Activated CD8-positive, alpha-beta T cell treated with anti-CD3 and anti-CD28 coated beads, Interleukin-2, amount 10 ng/mL, durations not matched to agents 7 days and 5 days (primary cell): ENCODE measurements at places on chromosomes 3 and 15. TPM values are rescaled to one million over a fixed set of nuclear protein-coding genes. Genes with fewer than 3 reads are reported as not detected.

DNA sequence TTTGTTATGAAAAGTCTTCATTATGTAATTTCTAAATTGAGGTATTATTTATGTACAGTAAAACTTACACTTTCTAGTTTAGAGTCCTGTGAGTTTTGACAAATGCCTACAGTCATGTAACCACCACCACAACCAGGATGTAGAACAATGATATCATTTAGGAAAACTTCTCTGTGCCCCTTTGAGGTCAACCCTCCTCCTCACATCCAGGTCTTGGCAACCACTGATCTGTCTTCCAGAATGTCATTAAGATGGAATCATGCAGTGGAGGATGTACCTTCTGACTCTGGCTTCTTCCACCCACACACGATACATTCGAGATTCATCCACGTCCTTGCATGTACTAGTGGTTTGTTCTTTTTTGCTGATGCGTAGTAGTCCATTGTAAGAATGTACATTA, 23.2 kb downstream of the MINAR1 start:
- H3K4me1 ChIP-seq, result no peaks in the 10 kb centered on the region
- no peaks in the 10 kb centered on the region for H3K36me3 ChIP-seq
- H3K27ac ChIP-seq, result no peak overlapping the region
- no peak for DNase-seq

GRCh38 chr3:160473221-160473620, 23.6 kb upstream of the TRIM59 start:
- no peak overlapping the region for H3K4me3 ChIP-seq
- peaks cover 18% of the 10 kb centered on the region for H3K27me3 ChIP-seq
- DNase-seq, result no peak
- no peak overlapping the region for H3K27ac ChIP-seq
- H3K36me3 ChIP-seq, result peaks cover 3% of the 10 kb centered on the region
- H3K4me1 ChIP-seq, result peaks cover 2% of the 10 kb centered on the region

DNA sequence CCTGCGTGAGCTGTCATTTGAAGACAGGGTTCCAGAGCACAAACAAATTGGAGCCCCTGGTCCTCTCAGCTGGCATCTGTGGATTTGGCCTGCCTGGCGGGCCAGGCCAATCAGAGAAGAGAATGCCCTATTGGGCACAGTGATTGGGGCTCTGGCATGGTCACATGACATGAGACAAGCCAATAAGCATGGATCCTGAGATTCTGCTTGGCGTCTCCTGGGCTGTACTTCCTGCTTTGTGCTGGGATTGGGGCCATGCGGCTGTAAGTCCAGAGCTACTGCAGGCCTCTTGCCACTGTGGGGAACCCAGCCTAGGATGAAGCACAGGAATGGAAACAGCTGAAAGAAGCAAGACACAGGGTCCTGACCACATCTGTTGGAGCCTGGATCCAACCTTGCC, 121.4 kb downstream of the FBLN2 start:
- H3K27ac ChIP-seq, result no peak overlapping the region
- H3K4me1 ChIP-seq, result no peaks in the 10 kb centered on the region
- H3K27me3 ChIP-seq, result peaks cover 7% of the 10 kb centered on the region
- no peak overlapping the region for H3K4me3 ChIP-seq
- no peaks in the 10 kb centered on the region for H3K36me3 ChIP-seq
- DNase-seq, result no peak

DNA sequence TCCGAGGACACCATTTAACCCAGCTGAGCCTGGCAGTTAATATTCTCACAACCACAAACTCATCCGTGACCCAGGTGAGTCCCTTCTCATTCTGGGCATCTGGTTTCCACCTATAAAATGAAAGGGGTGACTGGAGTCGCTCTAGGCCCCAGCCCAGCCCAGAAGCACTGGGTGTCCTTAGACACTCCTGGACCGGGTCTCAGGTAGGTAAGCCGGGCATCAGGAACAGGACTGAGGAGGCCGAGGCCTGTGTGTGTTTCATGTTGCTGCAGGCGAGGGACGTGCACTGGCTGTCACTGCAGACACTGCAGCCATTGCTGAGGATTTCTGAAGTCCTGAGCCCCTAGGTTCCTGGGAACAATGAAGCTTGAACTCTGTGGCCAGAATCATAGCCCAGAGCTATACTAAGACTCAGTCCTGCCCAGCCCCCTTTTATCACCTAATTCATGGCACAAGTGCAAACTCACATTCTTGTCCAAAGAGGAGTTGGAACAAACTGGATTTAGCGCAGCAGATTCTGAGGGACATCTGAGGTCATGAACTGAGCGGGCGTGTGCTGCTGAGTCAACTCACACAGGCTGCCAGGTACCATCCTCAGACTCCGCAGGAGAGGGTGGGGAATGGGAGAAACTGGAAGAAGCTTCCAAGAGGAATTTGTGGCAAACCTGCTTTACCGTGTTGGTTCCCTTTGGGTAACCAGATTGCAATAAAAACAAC, 184.9 kb downstream of the FAM43A start:
- no peaks in the 10 kb centered on the region for H3K36me3 ChIP-seq
- no peak for DNase-seq
- peaks cover 15% of the 10 kb centered on the region for H3K27me3 ChIP-seq
- H3K4me1 ChIP-seq, result no peaks in the 10 kb centered on the region

GNB4 gene
- total RNA-seq, result 6.7 TPM

SMCO1 gene
- total RNA-seq, result 0.13 TPM

GRCh38 chr3:127834771-127835170, 12.5 kb upstream of the MGLL start:
- no peak for DNase-seq
- peaks cover 6% of the 10 kb centered on the region for H3K4me1 ChIP-seq
- H3K27ac ChIP-seq, result no peak overlapping the region
- H3K27me3 ChIP-seq, result peaks cover 12% of the 10 kb centered on the region
- H3K36me3 ChIP-seq, result no peaks in the 10 kb centered on the region
- no peak overlapping the region for H3K4me3 ChIP-seq

DNA sequence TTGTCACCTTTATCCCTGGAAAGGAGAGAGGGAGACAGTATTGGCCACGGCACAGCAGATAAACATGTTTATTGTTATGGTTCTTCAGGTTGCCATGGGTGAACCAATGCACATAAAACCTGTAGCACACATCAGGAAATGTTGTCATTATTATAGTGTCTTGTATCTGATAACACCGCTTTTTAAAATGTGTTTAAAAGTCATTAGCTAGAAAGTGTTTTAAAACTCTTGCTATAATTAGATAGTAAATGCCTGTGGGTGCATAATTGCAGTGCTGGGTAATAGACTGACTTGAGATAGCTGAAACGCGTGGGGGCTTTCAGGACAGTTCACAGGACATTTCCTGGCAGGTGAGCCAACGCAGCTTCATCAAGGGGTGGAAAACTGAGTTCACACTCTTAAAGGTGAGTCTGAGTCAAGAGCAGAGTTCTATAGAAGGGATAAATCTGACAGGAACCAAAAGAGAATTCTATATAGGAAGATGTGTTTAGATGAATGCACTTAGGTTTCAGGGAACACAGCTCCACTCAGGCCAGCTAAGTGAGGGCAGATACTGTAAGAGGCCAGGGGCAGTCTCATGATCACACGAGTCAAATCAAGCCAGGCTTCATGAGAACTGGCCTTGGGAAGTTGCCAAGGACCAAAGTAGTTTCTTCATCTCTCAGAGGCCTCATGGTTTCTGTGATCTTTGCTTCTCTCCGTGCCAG, 35.6 kb upstream of the PPP4R2 start:
- peaks cover 27% of the 10 kb centered on the region for H3K4me1 ChIP-seq
- no peak overlapping the region for H3K4me3 ChIP-seq
- H3K36me3 ChIP-seq, result peaks cover 2% of the 10 kb centered on the region
- no peak for DNase-seq
- no peak overlapping the region for H3K27ac ChIP-seq
